ENCODE measurements at places on chromosomes 16 and 17. TPM values are rescaled to one million over a fixed set of nuclear protein-coding genes. Genes with fewer than 3 reads are reported as not detected.

MT1H gene
- total RNA-seq, result not detected

EFCAB13 gene
- total RNA-seq, result 7.0 TPM

CLEC3A gene
- not detected for total RNA-seq

DPEP3 gene
- total RNA-seq, result not detected

FN3K gene
- 3.7 TPM for total RNA-seq

SCNN1B gene
- total RNA-seq, result not detected

CA5A gene
- not detected for total RNA-seq
